ENCODE measurements at places on chromosomes 3 and 15.

DNA sequence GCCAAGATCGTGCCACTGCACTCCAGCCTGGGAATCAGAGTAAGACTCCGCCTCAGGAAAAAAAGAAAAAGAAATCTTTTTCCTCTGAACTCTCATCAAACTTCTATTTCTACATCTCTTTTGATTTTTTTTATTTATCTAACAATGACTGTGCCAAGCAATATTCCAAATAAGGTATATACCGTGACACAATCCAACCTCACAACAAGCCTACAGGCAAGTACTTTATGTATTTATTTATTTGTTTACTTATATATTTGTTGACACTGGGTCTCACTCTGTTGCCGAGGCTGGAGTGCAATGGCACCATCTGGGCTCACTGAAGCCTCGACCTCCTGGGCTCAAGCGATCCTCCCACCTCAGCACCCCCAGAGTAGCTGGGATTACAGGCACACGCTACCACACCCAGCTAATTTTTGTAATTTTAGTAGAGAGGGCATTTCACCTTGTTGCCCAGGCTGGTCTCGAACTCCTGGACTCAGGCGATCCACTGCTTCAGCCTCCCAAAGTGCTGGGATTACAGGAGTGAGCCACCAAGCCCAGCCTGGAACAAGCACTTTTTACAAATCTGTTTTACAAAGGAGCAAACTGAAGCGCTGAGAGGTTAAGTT, 94.9 kb upstream of the CHD2 start:
- DNase-seq, result no peak

DNA sequence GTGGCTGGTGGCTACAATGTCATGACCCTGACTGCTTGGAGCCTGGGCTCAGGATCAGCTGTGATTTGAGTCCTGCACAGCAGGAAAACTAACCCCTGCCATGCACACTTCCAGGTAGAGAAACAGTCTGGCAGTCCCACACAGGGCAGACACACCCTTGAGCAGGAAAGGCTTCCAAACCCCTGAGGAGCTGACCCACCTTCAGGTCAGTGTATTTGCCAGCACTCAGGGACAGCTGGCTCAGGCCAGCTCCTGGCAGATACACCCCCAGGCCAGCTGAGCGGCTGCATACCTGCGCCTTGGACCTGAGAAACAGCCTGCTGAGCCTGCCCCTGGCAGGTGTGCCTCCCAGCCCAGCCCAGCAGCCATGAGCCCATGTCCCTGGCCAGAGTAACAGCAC, 22.2 kb upstream of the CDAN1 start:
- DNase-seq, result no peak

DNA sequence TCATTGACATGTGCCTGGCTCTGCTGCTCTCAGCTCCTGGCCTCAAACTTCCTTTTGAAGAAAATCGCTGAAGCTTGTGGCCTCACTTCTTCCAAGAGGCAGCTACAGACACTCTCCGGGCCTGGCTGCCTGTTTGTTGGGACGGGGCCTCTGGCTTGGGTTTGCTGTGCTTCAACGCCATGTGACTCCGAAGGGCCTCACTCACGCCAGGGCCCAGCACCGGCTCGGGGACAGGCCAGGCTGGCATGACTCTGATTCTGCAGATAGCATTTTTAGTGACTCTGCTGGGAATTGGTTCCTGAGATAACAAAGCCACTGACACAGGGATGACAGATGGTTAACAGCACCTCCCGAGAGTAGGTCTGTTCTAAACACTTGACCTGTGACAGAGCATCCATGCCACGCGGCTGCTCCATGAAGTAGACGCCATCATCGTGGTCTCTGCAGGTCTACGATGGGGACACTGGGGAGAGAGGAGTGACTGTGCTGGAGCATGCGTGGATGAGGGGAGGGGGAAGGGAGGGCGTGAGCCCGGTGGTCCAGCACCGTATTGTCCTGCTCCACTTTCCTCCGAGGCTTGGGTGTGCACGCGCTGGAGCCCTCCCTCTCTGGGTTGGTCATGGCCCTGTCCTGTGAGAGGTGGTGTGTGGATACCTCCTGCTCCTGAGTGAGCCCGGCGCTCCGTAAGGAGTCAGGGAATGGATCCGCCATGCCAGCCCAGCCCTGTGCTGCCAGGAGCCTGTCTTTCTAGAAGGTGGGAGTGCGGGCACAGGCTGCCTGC, 133.6 kb downstream of the TJP1 start:
- no peak for DNase-seq

GRCh38 chr3:98540346-98540745, 8.6 kb downstream of the GPR15 start:
- no peak for DNase-seq

- no peak for DNase-seq
Observed at GRCh38 chr3:26807272-26807671, 184.7 kb downstream of the LRRC3B start.

DNA sequence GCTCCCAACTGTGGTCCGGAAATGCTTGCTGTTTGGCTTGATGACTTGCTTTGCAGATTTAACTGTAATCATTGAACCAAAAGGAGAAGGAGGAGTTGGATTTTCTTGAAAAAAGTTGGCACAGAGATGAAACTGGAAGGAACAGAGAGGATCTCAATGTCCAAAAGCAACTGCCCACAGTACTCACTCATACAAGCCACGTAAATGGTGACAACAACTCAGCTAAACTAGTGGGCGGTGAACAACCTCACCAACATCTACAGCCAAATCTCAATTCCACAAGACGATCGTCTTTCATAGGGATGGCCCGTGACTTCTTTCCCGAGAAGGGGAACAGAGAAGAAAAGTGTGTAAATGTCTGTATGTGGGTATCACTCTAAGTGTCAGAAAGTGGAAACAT, 48.1 kb downstream of the MYO5C start:
- no peak for DNase-seq

DNA sequence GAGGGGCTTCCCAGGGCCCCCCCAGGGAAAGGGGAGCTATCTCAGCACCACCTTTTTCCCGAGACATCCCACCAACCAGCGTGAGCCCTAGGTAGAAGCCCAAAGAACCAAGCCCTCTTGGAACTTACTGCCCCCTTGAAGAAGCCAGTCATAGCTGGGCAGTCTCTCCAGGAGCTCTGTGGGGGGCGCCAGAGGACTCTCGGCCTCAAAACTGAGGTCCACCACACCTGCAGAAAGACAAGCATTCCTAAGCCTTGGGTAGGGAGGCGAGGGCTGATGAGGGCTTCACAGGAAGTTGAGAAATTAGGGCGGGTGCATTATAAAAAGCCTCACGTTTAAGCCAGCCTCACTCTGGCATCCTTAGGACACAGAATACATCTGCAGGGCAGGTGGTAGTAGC, 9.0 kb downstream of the SSUH2 start:
- DNase-seq, result no peak

- DNase-seq, result no peak
Observed at GRCh38 chr15:24075420-24076089, 388.4 kb upstream of the NDN start.

DNA sequence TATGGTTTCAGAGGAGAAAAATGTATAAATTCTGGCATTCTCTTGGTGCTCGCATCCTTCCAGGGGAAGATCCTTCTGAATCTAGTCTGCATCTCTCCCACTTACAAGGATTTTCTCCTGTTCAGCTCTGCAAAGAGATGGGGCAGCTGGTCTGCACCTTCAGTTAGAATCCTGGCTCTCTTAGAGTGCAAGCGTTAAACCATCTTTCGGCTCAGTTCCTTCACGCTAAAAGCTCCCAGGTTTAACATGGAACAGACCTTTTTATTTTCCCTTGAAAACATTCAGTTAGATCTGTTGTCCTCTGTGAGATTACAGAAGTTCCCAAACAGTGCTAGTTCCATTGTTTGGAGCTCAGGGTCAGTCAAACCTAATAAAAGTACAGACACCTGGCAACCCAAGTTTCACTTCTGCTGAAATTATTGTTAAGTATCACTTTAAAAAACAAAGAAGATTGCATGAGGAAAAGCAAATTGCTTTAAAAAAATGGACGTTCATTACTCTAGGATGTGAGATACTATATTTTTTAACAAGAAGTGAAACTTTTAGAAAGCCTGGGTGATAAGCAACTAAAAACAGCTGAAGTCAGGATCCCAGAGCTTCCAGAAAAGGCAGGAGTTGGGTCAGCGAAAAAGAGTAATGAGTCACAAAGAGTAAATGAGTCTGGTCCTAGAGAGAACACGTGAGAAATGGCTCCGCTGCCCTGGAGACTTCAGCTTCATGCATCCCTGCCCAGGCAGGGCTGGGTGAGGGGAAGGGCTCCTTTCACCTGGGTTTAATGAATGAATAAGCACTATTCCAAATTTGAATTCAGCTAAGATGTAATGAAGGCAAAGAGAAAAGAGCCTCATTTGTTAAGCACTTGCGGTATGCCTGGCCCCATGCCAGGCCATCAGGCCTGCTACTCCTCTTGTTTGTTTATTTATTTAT, 63.3 kb downstream of the ABTB1 start:
- no peak for DNase-seq

DNA sequence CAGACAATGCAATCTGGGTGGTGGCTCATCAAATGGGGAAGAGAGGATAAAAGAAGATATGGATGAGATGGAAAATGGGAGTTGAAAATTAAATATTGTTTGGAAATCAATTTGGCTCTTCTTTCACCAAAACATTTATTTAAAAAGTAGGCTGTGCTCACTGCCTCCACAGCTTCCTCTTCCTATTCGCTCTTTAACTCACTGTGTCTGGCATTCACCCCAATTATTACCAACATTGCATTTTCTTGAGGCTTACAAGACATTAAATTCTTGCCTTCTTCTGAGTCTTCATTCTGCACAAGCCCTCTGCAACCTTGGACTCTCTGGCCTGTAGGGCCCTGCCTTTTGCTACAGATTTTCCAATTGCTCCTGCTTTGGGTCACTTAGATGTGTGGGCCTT, 52.9 kb upstream of the TSPAN3 start:
- no peak for DNase-seq

- peak; percentile 32 for DNase-seq
Observed at GRCh38 chr15:63185206-63185605, 4.2 kb upstream of the RAB8B start.

GRCh38 chr15:38541026-38541425, 23.6 kb downstream of the RASGRP1 start:
- DNase-seq, result no peak

GRCh38 chr15:70447521-70447920, 315.8 kb downstream of the UACA start:
- no peak for DNase-seq

- DNase-seq, result no peak
Observed at GRCh38 chr3:176755552-176755951, 441.7 kb downstream of the TBL1XR1 start.

- DNase-seq, result no peak
Observed at GRCh38 chr3:58111513-58112184, 99.1 kb downstream of the DNASE1L3 start.

DNA sequence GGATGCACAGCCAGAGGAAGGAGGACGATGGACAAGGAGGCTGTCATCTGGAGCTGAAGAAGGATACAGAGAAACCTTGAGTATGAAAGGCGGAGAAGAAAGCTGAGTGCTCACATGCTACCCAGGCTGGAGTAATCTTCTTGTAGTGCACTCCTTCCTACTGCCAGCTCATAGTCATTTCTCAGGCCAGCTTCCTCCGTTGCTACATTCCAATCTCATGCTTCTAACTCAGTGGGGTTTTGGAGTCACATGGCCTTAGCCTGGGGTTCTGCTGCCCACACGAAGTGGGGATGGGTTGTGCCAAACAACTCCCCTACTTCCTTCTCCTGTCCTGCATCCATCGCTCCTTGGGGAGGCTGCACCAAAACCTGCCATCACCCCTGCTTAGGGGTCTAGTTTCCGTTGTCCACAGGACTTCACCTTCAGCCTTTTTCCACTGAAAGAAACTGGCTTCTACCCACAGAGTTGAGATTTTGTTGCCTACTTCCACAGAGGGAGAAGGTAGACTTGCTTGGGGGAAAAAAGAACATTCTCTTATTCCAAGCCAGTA, 239.9 kb downstream of the EPHB1 start:
- DNase-seq, result no peak

GRCh38 chr15:56528136-56528535, 63.2 kb upstream of the MNS1 start:
- DNase-seq, result no peak

- no peak for DNase-seq
Observed at GRCh38 chr3:4218456-4219226, 84.5 kb upstream of the SETMAR start.

DNA sequence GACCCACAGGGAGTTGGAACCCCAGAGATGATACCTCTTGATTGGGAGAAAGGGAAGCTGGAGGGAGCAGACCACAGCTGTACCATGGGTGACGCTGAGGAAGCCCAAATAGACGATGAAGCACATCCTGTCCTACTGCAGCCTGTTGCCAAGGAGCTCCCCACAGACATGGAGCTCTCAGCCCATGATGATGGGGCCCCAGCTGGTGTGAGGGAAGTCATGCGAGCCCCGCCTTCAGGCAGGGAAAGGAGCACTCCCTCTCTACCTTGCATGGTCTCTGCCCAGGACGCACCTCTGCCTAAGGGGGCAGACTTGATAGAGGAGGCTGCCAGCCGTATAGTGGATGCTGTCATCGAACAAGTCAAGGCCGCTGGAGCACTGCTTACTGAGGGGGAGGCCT, 201.1 kb downstream of the AKAP13 start:
- DNase-seq, result no peak

DNA sequence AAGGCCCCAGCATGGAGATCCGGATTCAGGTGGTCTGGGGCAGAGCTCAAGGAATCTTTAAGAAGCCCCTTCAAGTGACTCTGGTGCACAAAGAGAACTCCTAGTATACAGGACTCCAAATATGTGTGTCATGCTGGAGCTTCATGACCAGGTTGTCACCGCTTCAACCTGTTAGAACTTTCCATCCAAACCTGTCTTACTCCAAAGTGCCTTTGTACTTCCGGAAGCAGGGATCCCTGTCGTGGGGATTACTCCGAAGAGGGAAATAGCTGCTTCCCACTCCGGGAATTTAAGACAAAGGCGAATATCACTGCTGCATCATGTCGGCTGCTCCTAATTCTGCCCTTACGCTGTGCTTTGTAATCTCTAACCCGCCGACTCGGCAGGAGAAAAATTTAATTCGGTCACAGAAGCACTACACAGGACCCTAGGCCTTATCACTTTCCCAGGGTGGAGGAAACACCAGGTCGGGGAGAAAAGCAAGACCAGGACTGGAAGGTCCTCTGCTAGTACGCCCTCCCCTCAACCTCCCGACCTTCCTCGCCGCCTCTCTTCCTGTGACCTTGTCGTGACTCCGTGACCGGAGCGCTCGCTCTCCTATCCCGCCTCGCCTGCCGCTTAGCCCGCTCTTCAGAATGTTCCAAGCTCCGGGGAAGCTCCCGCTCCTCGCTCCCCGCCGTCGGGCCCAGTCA, 730 bp downstream of the HIGD1A start:
- no peak for DNase-seq

DNA sequence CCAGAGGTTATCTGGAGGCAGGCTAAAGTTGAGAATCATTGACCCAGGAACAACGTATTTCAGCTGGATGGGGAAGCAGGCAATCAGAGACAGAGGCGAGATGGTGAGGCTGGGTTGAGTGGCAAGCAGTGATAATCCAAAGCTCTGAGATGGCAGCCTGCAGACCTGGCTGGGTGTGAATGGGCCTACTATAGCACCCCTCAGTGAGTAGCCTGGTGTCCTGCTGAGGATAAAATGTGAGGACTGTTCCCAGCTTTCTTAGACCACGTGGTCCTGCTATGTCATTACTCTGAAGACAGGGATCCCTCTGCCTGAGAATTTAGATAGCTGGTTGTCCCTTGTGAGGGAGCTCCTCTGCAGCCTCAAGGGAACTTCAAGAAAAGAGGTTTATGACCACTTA, 141.5 kb downstream of the ARPP21 start:
- no peak for DNase-seq

- no peak for DNase-seq
Observed at GRCh38 chr3:30918761-30919160, 24.3 kb upstream of the GADL1 start.
